Activated naive CD8-positive, alpha-beta T cell treated with anti-CD3 and anti-CD28 coated beads for 36 hours (primary cell): ENCODE measurements at places on chromosomes 3 and 15.
A peak's percentile ranks its signal among the peaks of the same experiment; 100 is the strongest.

DNA sequence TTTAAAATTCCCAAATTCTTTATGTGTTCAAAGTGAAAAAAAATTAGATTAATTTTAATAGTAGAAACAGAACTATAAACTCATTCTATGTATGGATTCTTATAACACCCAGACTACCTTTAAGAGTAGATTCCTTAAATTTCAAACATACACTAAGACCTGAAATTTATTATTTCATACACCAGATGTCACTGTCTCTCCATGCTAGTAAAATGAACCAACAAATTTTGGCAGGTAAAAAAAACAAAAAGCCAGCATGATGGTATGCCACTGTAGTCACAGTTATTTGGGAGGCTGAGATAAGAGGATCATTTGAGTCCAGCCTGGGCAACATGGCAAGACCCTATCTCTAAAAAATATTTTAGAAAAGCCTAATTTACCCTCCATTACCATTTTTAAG lies 461.3 kb upstream of the NAALADL2 start:
- DNase-seq: no peak

DNA sequence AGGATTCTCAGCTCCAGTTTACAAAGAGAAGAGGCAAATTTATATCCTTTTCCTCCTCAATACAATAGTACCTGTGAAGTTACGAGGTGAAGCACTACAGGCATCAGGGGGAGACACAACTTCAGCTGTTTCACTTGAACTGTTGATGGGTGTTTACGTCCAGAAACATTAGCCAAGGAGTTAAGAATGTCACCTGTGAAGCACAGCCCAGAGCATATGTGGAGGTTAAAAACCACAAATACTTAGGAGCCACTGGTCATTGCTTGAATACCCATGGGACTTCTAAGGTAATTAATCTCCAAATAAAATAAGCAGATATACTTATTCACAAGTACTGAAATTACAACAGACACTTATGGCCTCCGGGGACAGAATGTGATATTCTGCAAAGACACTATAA lies 246.5 kb downstream of the ULK4 start:
- DNase-seq: no peak

GRCh38 chr15:91311986-91312385 lies 211.9 kb downstream of the SV2B start:
- no peak for DNase-seq

DNA sequence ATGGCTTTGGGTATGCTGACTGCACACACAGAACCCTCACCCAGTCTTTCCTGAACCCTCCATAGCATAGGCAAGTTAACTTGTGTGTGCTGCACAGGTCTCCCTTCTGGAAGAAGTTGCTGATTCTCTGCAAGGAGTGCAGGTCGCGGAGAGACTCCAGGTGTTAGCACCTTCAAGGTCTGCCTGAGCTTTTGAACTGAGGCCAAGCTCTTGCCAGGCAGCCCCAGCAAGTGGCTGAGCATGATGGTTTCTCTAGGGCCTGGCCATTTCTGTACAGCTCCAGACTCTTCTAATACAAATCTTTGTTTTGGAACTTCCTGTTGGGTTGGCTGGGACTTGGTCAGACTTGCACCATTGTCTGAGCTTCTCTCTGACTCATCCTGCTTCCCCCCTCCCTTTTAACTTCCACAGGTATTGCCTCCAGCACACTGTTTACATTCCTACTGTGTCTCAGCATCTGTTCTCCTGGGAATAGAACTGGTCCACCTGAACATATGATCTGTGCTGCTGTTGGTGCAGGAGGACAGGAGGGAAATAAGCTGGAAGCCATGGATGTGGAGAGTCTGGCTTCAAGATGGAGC lies 53.3 kb downstream of the KY start:
- DNase-seq: no peak

DNA sequence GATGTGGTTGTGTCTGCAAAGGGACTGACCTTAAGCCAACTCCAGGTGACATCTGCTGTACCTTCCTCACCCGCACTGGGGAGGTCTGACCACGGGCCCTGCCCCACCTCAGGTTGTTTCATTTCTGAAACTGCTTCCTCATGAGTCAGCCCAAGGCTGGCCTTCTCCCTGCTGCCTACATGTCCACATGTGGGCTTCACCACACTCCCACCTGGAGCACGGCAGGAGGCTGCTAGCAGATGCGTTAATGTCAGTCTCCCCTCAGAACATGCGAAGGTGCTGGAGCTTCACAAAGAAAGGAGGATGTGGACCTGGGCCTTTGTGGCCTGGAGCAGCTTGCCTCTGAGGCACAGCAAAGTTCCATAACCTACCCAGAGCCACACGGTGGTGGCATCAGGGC lies 69.4 kb upstream of the PLXNA1 start:
- peak; percentile 26 for DNase-seq

- DNase-seq: no peak
Measured at GRCh38 chr3:8660175-8661118, 15.8 kb upstream of the SSUH2 start.

GRCh38 chr15:72331021-72331420 lies 11.1 kb upstream of the CELF6 start:
- no peak for DNase-seq
